Iris pigment epithelial cell (primary cell): ENCODE measurements at places on chromosomes 7 and 10.

GRCh38 chr7:3683546-3684539 lies 382.8 kb downstream of the SDK1 start:
- no peak for DNase-seq

DNA sequence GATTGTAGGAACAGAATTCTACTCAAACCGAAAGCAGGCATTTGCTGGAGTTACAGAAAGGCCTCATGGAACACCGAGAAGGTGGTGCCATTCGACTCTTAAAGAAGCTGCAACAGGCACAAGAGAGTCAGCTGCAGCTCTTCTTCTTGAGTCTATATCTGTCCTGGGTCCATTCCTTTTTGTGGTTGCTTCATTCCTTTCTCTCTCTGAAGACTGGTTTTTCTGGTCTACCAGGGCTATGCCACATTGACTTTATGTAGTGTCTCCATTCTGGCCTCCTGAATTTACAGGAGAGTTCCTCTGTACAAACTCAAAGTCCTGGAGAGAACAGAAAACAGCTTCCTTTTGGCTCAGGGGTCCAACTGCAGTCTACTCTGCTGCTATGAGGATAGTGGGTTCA lies 132.8 kb downstream of the CFTR start:
- no peak for DNase-seq

GRCh38 chr7:149423449-149424110 lies 37.3 kb downstream of the ZNF777 start:
- DNase-seq = no peak

DNA sequence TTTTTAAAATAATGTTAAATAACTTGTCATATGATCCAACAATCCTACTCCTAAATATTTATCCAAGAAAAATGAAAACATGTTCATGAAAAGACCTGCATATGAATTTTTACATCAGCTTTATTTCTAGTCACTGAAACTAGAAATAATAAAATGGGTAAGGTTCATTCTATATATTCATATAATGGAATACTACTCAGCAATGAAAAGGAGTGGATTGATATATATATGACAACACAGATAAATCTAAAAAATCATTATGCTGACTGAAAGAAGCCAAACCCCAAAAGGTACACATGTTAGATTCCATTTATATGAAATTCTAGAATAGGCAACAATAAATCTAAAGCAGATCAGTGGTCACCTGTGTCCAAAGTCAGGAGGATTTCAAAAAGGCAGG lies 84.9 kb upstream of the PCBD1 start:
- no peak for DNase-seq

DNA sequence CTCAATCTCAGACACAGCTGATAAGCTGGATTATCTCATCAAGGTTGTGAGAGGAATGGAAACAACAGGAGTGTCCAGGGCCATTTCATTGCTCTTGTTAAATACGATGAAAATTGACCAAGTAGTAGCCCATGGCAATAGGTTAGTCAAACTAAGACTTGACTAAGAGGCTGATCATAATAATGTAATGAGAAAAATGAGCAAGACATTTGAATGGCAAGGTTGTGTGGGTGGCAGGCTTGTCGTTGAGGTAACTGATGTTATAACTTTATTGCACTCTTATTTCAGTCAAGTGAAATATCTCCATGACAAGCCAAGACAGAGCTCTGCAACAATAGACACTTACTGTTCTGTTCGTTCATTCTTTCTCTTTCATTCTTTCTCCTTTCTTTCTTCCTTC lies 532.0 kb downstream of the GATA3 start:
- no peak for DNase-seq

DNA sequence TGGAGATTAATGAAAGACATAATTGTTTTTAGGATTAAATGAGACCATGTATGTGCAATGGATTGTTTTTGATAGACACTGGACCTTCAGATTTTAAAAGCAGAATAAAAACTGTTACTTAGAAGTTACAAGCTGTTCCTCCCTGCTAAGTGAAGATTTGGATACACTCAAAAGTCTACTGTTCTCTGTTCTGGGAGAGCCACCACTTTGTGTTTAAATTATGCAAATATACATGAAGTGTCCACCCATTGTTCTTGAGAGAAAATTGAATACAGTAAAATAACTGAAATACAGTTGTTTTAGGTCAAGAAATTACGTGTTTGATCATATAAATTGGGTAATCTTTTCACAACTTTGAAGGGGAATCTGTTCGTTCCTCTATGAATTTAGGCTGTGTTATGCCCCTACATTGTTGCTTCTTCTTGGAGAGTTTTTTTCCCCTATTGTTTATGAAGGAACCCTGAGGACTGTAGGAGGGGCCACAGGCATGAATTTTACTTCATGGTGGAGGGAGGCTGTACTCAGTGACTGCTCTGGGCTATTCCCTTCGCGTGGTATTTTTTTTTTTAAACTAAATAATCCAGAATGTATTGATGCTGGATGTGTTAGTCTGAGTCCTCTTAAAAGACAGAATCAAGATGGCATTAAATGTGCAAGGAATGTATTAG lies 18.6 kb upstream of the VCL start:
- no peak for DNase-seq
